ENCODE measurements at places on chromosomes 4 and X.

DNA sequence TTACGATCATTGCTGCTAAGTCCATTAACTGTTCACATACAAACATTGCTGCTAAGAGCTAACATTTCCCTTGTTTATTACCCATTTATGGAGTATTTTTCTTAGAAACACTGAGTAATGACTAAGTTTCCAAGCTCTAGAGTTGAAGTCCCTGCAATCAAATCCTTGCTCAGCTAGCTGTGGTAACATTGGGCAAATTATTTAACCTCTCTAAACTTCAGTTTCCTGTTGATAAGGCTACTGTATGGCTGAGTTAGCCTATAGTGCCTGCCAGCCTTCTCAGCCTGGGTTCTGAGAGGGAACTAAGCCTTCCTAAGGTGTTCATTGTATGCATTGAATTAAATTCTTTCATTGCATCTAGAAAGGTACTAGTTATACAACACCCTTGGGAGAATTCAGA lies 15.2 kb upstream of the SCOC start:
- no peak for DNase-seq

GRCh38 chrX:129637217-129638109 lies 17.3 kb downstream of the APLN start:
- DNase-seq: peak; percentile 82

DNA sequence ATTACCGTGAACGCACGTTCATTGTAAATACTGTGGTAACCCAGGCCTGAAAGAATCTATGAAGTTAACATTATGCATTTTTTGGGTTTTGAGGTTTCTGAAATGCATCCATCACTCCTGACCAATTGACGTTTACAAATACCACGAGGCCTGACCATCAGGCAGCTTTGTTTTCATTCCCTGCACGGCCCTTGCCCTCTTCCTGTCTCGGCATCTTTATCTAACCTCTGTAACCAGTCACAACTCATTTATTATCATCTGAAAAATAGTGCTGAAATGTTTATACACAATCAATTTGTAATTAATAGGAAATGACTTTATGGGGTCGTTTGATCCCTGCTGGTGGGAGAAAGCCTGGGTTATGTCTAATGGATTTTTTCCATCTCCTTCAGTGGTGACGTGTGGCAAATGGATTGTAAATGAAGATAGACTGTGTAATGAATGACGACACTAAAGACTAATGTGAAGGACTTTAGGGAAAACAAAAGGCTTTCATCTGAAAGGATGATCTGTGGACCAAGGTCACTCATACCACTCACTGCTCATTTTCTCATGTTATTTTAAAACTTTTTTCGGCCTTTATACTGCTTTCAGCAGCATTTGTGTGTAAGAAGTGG lies 102.7 kb upstream of the SORBS2 start:
- peak; percentile 16 for DNase-seq

DNA sequence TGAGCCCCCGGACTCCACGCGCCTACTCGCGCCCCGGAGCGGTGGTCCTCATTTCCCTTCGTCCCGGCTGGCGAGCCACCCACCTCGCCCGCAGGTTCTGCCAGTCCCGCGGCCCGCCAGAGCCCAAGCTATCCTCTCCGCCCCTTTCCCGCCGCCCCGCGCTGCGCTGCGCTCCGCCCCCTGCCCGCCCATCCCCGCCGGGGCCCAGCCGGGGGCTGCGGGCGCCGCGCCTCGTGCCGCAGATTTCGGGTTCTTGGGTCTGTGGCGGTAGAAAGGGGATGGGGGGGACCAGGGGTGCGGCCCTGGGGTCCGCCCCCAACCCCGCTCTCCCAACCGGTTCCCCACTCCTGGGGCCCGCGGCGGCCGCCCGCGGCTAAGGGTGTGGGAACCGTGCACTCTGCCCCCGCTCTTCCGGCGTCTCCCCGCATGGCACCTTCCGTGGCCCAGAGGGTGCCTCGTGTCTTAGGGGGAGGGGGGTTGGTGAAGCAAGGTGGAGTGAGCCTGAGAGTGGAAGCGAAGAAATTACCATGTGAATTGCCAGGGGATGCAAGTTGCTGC lies 650.8 kb upstream of the DIPK2B start:
- peak; percentile 11 for DNase-seq

GRCh38 chrX:128818690-128819089 lies 704.6 kb downstream of the SMARCA1 start:
- DNase-seq: no peak

DNA sequence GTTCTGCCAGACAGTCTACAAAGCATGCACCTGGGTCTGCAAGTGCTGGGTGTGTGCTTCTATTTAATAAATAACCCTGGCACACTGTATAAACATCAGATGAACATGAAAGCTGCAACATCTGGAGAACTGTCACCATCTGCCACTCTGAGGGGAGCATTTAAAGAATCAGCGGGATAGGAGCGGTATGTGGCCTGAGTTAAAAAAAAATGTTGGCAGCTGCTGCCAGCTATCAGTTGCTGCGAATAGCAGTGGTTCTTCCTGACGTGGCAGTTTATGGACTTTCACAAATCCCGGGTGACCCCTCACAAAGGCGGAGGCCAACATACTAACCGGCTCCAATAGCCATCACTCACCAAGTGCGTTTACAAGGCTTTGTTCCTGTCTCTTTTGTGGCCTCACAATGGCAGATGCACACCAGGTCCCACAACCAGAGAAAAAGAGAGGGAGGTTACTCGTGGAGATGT lies 95.1 kb downstream of the RASL11B start:
- peak; percentile 77 for DNase-seq

GRCh38 chr4:184668096-184668495 lies 18.6 kb downstream of the PRIMPOL start:
- no peak for DNase-seq

- DNase-seq: peak; percentile 57
Measured at GRCh38 chr4:27318740-27319139, 458.1 kb downstream of the STIM2 start.

GRCh38 chr4:115852767-115853091 lies 739.3 kb upstream of the NDST4 start:
- DNase-seq: no peak

DNA sequence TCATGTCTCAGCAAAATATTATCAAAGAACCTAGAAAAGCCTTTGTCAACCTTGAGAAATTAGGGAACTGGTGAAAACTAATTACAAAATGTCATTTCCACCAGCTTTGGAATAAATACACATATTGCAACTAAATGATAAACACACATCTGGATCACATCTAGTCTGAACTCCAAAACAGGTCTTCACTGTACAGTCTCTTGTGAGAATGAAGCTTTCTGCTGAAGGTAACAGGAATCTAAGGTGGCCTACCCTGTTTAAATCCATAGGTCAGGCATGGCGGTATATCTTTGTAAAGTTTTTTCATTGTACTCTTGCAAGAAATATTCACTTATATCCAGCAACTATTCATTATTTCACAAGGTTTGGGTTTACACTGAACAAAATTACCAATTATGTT lies 1.7 kb downstream of the SH3D19 start:
- DNase-seq: no peak

GRCh38 chr4:16449406-16449805 lies 223.1 kb upstream of the TAPT1 start:
- no peak for DNase-seq

- DNase-seq: peak; percentile 87
Measured at GRCh38 chr4:13654162-13654797, 26.8 kb upstream of the BOD1L1 start.

GRCh38 chr4:87823724-87824123 lies 9.0 kb upstream of the MEPE start:
- DNase-seq: no peak

DNA sequence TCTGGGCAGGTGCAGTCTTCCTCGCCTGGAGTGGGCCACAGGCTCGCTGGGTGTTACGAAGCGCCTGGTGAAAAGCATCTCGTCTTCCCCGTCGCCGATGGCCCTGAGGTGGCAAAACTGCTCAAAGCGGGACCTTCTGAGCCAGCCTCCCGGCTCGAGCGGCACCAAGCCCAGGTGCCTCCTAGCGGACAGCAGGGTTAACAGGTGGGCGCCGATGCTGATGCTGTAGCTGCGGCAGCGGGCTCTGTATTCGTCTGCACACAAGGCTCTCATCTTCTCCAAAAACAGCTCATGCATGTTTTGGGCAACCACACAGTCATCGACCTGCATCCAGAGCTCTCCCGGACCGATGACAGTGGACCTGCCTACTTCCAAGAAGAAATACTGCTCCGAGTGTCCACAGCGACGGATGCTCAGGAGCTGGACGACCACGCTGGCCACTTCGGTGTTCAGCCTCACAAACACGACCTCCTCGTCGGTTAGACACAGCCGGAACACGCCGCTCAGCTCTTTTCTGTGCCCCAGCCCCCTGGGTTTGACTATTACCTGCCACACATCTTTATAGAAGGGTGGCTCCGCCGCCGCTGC lies 1.2 kb downstream of the IRS4 start:
- no peak for DNase-seq

- DNase-seq: no peak
Measured at GRCh38 chr4:144547678-144548298, 98.2 kb upstream of the HHIP start.
